ENCODE measurements at places on chromosomes 12 and 14.

- no peak for DNase-seq
Observed at GRCh38 chr12:75062691-75063090, 146.9 kb downstream of the KCNC2 start.

GRCh38 chr12:21539797-21540196 is 13.7 kb downstream of the SPX start:
- DNase-seq, result no peak

GRCh38 chr12:55728186-55728938 is 447 bp downstream of the CD63 start:
- peak; percentile 27 for DNase-seq

DNA sequence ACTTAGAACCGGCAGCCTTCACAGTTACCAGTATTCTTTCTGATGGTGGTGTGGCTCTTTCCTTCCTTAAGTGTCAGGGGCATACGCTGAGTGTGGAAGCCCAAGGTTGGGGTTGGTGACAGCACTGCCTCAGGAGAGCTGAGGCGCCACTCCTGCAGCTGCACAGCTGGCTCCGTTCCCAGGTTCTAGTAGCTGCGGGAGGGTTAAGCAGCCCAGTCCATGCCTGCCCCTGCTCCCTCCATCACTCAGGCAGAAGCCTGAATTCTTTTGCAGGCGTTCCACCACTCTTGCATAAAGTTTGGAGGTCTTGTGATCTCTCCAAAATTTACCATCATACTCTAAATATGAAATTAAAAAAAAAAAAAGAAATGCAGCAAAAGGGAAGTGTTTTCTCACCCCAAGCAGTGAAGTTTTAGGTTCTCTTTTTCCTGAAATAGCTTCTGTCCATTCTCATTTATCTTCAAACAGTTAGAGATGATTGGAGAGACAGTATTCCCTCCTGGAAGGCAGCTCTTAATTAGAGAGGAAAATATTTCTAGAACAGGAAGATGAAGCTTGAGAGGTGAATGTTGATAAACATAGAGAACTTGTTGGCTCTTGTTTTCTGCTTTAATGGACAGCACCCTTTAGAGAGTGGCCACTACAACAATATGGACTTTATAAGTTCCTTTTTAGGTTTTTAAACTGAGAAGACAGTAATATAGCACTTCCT is 136.1 kb downstream of the FGD4 start:
- peak; percentile 37 for DNase-seq

- DNase-seq, result peak; percentile 53
Observed at GRCh38 chr12:132955094-132956010, 754 bp downstream of the ZNF605 start.

DNA sequence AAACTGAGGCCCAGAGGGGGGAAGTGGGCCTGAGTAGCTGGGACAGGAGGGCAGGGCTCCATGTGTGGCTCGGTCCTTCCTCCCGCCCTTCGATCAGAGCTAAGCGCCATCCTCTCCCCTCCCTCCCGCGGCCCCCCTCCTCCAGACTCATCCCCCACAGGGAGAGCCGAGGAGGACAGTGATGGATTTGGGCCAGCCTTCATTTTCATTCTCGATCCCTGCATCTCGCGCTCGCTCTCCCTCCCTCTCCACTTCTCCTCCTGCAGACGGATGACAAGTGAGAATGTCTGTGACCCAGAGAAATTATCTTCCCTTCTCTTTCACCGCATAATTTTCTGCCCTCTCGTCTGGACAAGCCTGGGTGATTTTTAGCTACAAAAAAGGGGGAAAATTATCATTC is 183.3 kb downstream of the RBM19 start:
- DNase-seq, result no peak

DNA sequence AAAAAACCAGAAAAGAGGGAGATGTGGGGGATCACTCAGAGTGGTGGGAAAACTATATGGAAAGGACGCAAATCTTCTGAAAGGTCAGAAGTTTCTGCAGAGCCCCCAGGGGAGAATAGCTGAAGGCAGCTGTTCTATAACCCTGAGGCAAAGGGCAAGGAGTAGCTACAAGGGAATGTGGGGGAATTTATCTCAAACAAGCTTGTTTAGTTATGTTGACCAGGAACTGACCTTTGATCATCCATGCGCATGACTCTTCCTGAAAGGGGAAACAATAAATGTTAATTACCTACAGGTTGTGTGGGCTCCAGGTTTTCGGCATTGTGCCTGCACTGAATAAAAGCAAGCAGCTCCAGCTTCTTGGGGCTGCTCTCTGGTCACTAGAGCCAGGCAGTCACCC is 968.5 kb downstream of the AACS start:
- DNase-seq, result no peak

DNA sequence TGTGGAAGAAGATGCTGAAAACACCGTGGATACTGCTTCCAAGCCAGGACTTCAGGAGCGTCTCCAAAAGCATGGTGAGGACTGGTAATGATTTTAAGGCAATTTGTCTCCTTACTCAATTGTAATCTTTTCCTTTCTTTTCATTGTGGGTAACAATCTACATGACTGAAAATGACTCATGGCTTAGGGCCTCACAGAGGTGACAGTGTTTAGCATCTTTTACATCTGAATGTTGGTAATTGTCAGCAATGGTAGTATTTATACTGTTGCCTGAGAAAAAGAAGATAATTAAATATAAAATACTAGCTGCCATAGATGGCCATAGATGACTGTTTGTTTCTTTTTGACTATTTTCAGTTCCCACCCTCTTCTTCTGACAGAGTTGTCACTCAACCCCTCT is 31.6 kb downstream of the TULP3 start:
- no peak for DNase-seq

DNA sequence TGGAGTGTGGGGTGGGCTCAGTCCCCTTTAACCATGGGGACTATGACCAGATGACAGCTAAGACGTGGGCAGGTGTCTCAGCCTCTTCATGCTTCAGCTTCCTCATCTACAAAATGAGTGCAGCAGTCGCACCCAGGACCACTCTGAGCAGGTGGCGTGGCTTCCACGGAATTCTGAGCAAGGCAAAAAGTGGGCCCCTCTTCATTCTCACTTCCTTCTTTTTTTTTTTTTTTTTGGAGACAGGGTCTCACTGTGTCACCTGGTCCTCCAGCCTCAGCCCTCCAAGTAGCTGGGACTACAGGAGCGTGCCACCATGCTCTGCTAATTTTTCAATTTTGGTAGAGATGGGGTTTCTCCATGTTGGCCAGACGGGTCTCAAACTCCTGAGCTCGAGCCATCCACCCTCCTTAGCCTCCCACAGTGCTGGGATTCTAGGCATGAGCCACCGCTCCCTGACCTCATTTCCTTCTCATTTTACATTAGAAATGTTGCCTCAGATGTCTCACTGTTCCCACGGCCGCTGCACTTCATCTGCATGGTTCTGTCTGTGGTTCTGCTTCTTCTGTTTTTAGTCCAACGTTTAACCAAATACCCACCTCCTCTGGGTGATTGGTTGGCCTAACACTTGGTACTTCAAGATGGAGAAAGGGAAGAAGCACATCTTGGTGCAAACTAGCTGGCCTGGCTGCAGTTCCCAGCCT is 41.3 kb upstream of the BCL7A start:
- DNase-seq, result no peak

GRCh38 chr12:75891072-75891471 is 140.5 kb downstream of the PHLDA1 start:
- no peak for DNase-seq

DNA sequence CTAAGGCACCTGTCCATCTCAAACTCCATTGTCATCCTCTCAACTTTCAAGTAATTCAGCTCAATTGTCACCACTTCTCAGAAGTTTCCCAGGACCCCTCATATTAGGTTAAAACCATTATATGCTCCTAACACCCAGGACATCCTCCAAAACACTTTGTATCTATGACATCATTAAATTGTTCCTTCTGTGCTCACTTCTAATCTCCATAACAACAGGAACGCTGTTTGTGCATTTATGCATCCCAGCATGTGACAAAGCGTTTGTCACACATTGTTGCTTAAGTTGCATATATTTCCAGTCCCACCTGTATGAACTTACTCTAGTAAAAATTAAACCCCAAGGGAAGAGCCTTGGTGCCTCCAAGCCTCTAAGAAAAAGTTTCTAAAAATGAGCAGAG is 133.9 kb downstream of the TBX5 start:
- no peak for DNase-seq

DNA sequence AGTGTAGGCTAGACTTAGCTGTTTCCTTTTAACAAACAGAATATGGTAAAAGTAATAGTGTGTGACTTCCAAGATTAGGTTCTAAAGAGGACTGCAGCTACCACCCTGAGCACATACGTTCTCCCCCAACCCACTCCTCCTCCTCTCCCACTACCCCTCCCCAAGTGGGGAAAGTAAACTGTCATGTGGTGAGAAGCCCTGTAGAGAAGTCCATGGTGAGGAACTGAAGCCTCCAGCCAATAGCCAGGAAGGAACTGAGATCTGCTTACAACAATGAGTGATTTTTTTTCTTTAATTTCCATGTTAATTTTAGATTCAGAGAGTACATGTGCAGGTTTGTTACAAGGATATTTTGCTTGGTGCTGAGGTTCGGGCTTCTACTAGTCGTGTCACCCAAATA is 57.0 kb upstream of the EGLN3 start:
- DNase-seq, result no peak

GRCh38 chr14:102086709-102086971 is 204 bp downstream of the HSP90AA1 start:
- no peak for DNase-seq

GRCh38 chr12:55728939-55729818 is at the start of gene CD63:
Gene CD63 (minus strand): TSS chr12:55729009. CDS start chr12:55728341, 668 bp downstream.
- peak; percentile 90 for DNase-seq

All from HFFc6 (cell line).